ENCODE measurements at places on chromosomes 7 and 10.

DNA sequence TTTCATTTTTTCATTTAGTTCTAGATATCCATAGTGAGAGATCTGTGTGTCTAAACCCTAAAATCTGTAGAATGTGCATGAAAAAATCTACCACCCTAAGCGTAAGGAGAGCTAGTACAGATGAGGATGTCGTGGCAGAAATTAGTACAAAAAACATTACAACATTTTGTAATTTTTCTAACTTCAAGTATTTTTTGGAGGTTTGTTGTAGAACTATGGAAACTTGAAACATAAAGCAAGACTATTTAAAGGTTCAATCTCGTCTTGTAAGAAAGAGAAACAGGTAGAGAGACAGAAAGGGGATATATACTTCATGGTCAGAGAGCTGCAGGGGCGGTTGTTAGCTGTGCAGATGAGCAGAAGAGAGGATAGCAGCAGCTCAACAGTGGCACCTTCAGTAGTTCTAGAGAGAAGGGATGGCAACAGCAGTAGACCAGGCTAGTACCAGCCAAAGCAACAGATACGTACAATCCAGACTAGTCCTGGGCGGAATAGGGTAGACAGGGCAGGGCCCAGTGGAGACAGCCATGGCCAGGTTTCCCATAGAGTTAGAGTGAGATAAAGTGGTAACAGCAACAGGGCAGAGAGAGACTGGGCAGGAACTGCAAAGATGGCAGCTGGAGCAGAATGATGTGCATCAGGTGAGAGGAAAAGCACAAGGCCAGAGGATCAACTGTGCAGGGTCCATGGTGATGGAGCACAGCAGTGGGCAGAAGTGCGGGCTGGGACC lies 145.2 kb downstream of the FRMD4A start:
- DNase-seq, result peak; percentile 84

DNA sequence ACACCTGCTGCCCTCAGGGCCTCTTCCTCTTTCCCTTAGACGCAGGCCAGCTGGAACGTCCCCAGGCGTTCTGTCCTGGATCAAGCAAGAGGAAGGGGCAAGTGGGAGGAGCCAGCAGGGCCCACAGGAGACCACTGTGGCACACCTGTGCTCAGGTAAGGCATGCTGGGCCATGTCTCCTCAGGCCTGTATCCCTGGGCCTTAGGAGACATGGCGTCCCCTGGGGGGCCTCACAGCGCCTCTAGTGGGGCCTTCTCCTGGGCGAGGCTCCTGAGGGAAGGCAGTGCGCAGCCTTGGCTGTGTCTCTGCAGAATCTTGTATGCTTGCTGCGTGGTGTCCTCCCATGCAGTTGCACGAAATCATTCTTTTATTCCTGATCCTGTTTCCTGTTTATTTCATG lies 31.3 kb downstream of the ZNF783 start:
- DNase-seq, result no peak

- no peak for DNase-seq
Measured at GRCh38 chr7:158344706-158345300, 242.8 kb downstream of the PTPRN2 start.

- DNase-seq, result no peak
Measured at GRCh38 chr10:21368728-21369425, 156.6 kb downstream of the SKIDA1 start.

Data from EH (cell line).